ENCODE measurements at places on chromosomes 16 and 17.

DNA sequence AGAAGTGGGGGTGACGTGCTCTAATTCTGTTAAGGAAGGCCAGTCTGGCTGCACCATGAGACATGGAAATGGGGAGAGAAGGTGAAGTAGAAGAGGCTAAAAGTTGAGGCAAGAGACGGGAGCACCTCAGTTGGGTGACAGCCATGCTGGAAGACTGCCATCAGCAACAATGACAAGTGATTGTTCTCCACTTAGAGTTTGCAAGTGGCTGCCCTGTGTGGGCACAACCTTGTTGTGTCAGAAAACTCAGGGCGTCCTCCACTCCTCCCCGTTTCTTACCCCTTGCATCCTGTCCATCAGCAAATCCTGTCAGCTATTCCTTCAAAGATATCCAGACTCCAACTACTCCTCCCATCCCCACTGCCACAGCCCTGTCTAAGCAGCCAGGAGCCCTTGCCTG, 17.6 kb downstream of the CES1 start:
- DNase-seq: no peak

GRCh38 chr17:28494445-28495188, 11.5 kb upstream of the FOXN1 start:
- peak; percentile 66 for DNase-seq

GRCh38 chr17:46771561-46772474, 46.7 kb downstream of the WNT3 start:
- DNase-seq: no peak

DNA sequence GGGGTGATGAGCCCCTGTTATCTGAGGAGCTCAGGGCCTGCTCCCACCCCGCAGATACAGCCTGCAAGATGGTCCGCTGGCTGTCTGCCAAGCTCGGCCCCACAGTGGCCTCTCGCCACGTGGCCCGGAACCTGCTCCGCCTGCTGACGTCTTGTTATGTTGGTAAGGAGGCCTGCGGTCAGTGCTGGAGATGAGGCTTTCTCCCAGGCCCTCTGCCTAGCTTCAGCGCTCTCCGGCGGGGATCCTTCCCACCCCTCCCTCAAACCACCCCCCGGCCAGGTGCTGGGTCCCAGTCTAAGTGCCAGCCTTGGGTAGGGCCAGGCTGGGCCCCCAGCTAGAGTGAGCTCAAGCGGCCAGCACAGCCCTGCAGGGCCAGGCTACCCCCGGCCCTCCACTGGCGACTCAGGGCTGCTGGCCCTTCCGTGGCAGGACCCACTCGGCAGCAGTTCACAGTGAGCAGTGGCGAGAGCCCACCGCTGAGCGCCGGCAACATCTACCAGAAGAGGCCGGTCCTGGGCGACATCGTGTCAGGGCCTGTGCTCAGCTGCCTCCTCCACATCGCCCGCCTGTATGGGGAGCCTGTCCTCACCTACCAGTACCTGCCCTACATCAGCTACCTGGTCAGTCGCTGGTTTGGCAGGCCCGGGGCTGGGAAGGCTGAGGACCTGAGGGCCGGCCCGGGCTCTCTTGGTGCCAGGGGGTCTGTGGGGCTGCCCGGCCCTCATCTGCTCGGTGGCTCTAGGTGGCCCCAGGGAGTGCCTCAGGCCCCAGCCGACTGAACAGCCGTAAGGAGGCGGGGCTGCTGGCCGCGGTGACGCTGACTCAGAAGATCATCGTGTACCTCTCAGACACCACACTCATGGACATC, 6.1 kb downstream of the WDR81 start:
- DNase-seq: no peak

GRCh38 chr17:52149626-52150025, 8.9 kb downstream of the CA10 start:
- DNase-seq: no peak

DNA sequence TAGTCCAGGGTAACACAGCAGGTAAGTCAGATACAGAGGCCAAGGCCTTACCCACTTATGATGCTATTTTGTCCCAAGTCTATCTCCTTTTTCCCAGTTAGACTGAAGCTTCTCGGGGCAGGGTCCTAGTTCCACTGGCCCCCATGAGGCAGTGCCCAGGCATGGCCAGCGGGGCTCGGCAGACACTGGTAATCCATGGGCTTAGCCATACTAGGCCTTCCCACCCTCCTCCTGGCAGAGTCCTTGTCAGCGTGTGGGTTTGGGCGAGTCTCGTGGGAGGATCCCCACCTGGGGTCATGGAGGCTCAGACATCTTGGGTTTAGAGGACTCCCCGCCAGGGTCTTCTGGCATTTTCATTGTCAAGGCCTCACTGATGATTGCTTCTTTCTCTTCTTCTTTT, 84.7 kb upstream of the BRD7 start:
- no peak for DNase-seq

GRCh38 chr17:81863833-81864768, 3.8 kb upstream of the P4HB start:
- DNase-seq: no peak

- DNase-seq: peak; percentile 33
Observed at GRCh38 chr17:36705874-36706731, 104.7 kb downstream of the MRM1 start.

GRCh38 chr17:3972281-3972731, 8.1 kb upstream of the ATP2A3 start:
- no peak for DNase-seq

DNA sequence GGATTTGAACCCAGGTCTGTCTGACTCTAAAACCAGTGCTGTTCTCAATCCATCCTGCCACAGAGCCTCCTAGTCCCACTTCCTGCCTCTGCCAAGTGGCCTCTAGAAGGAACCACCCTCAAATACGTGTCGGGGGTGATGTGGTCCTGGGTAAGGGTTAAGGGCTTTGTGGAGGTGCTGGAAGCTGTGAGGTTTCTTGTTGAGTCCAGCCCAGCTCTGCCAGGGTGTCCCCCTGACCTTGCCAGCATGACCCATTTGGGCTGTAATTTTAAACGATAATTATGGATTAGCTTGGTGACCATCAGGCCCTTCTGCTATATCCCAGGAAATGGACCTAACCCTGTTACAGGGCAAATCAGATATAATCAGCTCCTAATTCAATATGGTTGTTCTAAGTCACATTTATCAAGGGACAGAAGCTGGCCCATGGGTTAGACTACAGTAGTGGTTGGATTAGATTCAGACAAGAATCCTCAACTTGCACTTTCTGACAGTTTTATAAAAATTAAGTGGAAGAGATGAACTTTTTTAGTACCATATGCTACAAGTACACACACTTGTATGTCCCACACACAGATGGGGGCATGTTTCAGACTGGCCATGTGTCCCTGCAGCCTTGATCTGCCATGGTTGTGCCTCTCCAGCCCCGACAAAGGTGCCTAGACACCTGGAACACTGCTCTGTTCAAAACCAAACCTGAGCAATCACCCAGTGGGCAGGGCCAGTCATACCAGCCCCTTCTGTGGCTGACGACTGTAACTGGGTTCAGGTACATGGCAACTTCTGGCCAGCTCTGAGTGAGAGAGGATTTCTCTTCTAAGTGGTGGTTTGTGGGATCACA, 48.0 kb downstream of the SMPD3 start:
- DNase-seq: no peak

GRCh38 chr17:63406689-63407330, 39.3 kb downstream of the CYB561 start:
- peak; percentile 35 for DNase-seq

DNA sequence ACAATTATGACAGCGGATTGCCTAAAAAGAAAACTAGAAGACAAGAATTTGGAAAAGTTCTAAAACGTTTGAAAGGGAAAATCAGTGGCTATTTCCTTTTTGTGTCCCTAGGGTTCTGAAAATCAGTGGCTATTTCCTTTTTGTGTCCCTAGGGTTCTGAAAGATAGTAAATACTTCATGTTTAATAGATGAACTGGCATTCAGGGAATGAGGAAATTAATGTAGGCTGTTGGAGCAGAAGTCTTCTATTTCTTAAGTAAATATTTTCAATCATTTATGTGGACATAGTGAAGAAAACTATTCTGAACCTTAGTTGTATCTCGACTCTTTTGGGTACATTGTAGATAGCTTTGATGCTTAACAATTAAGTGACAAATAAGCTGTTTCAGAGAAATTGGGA, 78.9 kb downstream of the SHISA6 start:
- no peak for DNase-seq

DNA sequence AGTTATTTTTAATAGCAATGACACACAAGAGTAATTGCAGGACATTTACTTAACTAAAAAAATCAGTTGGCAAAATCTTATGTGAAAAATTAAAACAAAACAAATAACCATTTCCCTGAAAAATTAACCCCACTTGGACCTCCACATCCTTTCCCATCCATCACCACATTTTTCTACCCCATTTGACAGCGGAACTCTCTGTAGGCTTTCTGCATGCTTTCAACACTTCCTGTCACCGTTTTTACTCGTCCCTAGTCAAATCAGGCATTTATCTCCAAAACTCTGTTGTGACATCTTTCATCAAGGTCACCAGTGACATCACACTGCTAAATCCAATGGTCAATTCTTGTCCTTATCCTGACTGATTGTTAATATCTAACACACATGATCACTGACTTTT, 27.5 kb downstream of the KCNJ16 start:
- DNase-seq: no peak

- DNase-seq: no peak
Observed at GRCh38 chr17:8066841-8067775, 20.4 kb downstream of the ALOX12B start.

GRCh38 chr17:43809121-43809520, 23.8 kb downstream of the MPP3 start:
- DNase-seq: no peak

- no peak for DNase-seq
Observed at GRCh38 chr16:54326266-54326662, 39.7 kb upstream of the IRX3 start.

DNA sequence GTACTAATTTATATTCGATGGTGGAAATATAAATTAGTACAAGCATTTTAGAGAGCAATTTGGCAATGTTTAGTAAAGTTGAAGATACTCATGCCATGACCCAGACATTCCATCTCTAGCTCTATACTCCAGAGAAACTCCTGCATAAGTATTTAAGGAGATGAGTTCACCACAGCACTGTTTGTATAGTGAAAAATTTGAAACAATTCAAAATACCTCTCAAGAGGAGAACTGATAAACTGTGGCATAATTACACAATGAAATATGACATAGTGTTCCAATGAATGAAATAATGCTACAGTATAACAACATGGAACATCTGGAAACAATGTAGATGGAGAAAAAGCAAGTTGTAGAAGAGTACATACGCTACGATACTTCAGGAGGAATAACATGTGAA, 48.6 kb upstream of the IRX3 start:
- no peak for DNase-seq

DNA sequence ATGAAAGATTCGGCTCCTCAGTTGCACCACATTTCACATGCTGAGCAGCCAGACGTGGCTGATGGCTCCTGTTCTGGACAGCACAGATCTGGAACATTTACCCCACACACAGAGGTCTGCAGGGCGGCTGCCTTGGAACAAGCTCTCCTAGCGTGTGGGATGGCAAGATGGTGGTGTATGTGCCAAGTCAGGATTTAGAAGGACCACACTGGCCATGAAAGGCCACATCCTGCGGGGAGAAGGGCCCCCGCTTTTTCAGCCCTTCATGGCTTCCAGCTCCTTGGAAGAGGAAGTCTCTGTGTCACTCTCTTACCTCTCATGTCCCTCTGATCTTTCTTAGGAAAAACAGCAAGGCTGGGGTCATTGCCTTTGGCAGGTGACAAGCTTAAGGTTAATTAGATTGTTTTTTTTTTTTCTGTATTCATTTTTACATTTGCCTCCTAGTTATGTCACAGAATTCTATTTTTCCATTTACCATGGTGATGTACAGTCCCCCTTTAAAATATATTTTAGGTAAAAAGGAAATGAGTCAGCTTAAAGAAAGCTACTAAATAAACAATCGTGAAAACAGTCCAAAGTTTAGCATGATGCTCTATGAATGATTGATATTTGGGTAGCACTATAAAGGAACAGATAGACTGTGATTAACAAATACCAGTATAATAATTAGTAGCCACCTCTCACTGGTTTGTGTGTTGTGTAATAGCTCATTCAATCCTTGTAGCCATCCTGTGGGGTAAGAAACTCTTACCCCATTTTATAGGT, 396.6 kb downstream of the CPPED1 start:
- no peak for DNase-seq

- no peak for DNase-seq
Observed at GRCh38 chr17:72702998-72703397, 389.5 kb downstream of the SLC39A11 start.

GRCh38 chr17:68228817-68229570, 18.8 kb upstream of the AMZ2 start:
- DNase-seq: no peak

GRCh38 chr17:40059729-40060475, 2.9 kb upstream of the THRA start:
- no peak for DNase-seq

- no peak for DNase-seq
Observed at GRCh38 chr16:64416216-64417005, 705.5 kb downstream of the CDH11 start.

GRCh38 chr17:9256751-9257629, 235.7 kb downstream of the NTN1 start:
- no peak for DNase-seq

GRCh38 chr17:1228781-1229348, 41.4 kb upstream of the BHLHA9 start:
- DNase-seq: no peak

GRCh38 chr16:68948230-68948910, 105.0 kb downstream of the TANGO6 start:
- DNase-seq: no peak

DNA sequence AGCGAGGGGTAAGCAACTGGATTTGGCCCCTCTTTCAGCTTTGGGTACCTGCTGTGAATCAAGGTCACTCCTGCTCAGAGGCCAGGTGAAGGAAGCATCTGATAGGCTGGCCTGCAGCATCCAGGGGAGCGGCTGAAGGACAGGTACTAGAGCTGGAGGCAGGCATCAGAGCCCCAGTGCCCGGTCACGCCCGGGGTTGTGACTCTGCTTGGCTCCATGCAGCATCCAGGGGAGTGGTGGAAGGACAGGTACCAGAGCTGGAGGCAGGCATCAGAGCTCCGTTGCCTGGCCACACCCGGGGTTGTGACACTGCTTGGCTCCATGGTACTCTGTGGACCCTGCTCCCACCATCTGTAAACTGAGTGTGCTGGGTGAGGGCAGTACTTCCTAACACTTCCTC, 189.7 kb downstream of the XYLT1 start:
- DNase-seq: no peak

GRCh38 chr16:50712560-50712898, 19.1 kb downstream of the NOD2 start:
- DNase-seq: no peak

DNA sequence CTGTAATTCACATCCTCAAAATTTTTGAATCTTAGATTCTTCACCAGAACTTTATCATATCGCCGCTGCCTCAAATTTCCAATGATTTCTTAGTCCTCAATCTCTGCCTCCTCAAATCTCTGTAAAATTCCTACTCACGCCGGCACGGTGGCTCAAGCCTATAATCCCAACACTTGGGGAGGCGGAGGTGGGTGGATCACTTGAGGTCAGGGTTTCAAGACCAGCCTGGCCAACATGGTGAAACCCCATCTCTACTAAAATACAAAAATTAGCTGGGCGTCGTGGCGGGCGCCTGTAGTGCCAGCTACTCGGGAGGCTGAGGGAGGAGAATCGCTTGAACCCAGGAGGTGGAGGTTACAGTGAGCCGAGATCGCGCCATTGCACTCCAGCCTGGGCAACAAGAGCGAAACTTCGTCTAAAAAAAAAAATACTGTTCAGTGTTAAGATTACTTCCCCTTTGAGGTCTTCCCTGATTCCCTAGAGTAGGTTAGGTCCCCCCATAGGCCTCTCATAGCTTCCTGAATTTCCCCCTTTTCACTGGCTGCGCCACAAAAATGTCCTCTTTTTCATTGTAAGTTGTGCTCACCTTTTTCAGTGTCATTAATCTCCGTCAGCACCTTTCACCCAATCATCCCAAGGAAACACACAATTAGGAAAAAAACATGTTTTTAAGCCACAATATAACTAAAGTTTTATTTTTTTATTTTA, 919 bp upstream of the CBX1 start:
- DNase-seq: no peak

Data from activated T-helper 9 cell treated with anti-CD3 and anti-CD28 coated beads, Interleukin-2, amount 50 U/mL, for 16 hours (primary cell).